ENCODE measurements at places on chromosomes 7 and 10.

DNA sequence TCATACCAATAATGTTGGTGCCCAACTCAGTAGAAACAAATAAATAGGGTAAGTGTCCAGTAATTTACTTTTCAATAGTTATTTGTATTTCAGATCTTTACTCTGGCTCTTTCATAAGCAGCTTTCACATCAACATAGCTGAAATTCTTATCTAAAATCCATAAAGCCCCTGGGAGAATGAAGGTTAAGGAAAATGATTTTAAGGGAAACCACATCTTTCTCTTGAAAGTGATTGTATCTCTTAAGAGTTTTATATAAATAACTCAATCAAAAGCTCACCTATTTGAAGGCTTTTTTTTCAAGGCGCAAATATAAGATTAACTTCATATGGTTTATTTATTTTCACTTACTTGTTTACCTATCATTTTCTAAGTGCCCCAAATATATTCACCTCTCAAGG, 324.4 kb downstream of the HGF start:
- no peak for DNase-seq

DNA sequence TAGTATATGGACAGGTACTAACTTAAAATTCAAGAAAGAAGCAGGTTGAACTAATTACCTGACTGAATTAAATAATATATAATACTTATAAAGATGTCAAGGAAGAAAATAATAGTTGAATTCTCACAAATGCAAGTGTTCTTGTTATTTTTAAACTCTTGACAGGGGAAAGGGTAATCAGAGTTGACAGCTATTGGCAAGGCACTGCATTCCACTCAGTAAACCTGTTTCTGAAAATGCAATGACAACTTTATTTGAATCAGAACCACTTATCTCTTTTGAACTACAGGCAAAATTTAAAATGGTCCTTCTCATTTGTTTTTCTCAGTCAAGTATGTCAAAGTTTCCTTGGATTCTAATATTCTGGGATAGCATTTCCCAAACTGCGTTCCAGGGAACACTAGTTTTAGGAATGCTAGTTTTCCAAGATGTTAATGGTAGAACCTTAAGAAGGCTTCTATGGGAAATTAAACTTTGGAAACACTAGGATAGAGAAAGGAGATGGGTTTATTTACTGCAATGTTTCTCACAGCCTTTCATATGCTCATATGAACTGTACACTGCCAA, 103.7 kb upstream of the LRRN3 start:
- no peak for DNase-seq

GRCh38 chr7:30879139-30880124, 32.2 kb upstream of the AQP1 start:
- DNase-seq: no peak

DNA sequence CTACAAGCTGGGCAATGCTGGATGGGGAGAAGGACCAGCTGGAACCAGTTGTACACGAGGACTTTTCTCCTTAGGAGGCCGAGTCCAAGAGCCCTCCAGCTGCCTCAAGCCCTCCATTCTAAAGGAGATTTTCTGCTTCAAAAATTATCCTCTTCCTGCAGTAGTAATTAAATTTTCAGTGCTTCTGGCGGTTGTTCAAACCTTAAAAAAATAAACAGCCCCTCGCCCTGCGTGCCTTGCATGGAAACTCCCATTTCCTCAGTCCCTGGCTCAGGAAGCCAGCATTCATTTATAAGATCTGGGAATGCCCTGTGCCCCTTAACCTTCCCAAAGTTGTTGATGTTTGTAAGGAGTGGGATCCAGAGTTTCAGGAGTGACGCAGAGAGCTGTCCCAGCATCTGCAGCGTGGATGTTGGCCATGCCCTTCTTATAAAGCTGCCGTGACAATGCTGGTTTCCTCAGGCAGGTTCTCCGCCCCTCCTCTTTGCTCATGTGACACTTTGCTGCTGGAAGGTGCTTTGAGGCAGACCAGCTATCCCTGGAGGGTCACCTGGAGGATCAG, 24.0 kb upstream of the ACTR3B start:
- peak; percentile 49 for DNase-seq

DNA sequence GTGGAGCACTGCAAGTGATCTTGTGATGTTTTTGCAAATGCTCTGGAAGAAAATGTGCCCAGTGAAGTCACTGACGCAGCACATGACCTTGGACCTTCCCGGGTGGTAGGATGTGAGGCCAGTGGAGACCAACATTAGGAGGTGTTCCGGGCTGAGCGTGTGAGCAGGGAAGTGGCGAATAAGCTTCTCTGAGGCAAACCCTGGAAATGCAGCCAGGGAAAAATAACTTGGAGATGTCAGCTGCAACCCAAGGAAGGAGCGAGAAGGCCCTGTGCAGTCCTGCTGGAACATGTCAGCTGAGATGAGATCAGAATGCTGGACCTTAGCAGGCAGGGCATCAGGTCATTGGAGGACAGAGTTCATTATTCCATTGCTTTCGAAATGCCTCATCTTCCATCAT, 18.6 kb upstream of the SDK1 start:
- DNase-seq: no peak

DNA sequence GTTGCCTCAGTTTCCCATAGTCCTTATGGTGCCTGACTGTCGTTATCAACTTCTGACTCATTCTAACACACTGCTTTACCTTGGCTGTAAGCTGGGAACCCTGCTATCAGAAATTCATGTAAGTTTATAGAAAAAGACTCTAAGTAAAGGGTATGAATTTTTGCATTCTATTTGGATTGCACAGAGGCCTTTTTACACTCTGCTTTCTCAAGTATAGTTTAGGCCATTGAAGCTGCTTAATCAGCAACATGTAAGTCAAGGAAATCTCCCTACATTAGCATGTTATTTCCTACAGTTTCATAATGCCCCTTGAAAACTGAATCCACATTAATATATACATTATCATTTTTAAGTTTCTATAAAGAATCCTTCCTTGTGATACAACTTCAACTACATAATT, 17.1 kb upstream of the ITGB8 start:
- DNase-seq: no peak

GRCh38 chr7:150384406-150385301, 5.5 kb downstream of the ZNF775 start:
- DNase-seq: no peak

GRCh38 chr7:105689067-105689819, 108.0 kb upstream of the EFCAB10 start:
- no peak for DNase-seq

DNA sequence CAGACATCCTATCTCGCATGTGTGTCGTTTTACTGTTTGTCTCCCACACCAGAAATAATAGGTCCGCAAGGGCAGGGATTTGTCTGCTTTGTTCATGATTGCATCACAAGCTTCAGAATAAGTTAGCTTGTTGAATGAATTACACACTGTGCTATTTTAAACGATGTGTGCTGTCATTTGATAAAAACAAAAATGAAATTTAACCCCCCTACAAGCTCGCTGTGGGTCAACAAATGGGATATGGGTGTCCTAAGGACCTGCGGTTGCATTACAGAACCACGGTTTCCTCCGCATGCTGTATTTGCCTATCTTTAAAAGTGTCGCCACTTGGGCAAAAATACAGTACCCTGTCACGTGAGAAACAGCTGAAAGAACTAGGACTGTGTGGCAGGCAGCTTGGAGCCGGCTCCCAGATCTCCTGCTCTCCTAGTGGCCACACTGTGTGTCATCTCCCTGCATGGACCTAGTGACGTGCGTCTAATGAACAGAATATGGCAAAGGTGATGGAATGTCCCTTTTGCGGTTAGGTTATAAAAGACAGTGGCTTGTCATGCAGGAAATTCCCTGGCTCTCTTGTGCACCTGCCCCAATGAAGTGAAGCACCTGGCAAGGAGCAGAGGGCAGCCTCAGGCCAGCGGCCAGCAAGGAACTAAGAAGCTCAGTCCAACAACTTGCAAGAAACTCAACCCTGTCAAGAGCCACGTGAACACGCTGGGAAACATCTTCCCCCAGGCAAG, 32.9 kb upstream of the CRYGN start:
- no peak for DNase-seq

DNA sequence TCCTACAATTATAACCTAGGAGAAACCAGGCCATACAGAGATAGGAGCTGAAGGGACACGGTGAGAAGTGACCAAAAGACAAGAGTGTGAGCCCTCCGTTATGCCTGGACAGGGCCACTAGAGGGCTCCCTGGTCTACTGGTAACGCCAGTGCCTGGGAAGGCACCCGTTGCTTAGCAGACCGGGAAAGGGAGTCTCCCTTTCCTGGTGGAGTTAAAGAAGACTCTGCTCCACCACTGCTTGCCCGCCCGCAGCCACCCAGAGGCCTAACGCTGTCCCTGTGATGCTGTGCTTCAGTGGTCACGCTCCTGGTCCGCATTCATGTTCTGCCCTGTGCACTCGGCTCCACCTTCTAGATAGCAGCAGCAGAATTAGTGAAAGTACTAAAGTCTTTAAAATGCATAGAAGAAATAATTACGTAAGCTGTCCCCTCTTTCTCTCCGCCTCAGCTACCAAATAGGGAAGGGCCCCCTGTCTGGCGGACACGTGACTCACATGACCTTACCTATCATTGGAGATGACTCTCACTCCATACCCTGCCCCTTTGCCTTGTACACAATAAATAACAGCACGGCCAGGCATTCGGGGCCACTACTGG, 34.8 kb downstream of the GRID2IP start:
- DNase-seq: peak; percentile 91

GRCh38 chr7:159030490-159031134, 114.1 kb downstream of the VIPR2 start:
- peak; percentile 54 for DNase-seq

DNA sequence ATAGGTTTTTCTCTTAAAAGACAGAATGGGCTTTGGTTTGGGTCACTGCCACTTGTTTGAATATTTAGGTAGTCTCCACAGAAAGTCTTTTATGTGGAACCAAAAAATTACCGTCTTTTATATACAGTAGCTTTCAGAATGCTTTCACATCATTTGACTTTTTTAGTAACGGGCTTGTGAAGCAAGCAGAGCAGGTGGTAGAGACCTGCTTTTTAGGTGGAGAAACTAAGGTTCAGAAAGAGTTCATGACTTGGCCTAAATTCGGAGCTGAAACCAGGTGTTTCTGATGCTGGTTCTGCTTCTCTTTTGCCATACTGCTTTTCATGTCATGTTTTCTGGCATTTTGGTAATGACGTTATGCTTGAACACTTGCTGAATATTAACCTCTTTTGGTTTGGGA, 36.3 kb downstream of the GARS1 start:
- DNase-seq: no peak

DNA sequence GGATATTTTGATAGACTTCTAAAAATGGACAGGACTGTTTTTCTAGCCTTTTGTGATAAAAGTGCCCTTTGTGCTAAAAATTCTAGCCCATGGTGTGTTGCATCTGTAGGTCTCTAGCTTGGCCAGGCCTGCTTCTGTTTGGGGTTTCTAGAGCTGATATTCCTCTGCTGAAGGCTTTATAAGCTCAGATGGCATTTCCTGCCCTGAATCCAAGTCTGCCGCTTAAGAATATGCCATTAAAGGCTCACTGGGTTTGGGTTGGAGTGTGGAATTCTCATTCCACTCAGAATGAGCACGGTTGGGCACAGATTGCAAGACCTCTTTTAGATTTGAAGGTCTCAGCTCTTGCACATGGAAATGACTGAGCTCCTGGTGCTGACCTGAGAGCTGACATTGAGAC, 49.4 kb upstream of the IGFBP3 start:
- no peak for DNase-seq

DNA sequence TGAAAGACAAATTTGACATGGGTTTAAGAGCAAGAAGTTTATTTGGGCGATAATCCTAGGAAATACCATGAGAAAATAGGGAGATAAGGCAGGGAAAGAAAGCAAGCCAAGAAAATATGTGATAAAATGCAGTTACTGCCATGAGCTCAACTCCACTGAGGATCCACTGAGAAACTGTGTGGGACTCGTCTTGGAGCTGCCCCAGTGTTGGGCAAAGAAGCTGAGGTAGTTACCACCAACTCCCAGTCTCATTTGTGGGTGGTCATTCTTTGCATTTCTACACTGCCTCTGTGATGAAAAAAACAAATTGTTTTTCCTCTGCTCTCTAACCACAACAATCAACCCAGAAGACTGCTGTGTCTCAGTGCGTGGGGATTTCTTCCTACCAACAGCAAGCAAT, 498.2 kb downstream of the PLXDC2 start:
- DNase-seq: no peak

DNA sequence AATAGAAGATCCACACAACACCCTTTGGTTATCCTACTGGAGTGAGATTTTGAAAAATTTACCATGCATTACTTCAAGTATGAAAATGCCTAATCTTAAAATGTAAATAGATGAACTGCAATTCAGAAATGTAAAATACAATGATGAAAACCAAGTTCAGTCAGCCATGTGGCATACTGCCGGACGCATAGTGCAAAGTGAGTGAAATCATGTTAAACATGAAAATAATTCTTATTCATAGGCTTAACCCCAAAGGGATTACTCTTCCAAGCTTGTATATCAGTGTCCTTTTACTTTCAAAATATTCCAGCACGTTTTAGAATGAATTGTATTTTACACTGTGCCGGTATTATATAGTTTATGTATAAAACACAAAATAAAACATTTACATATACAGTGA, 99.8 kb downstream of the THSD7A start:
- DNase-seq: no peak

- DNase-seq: no peak
These were observed 132.1 kb upstream of the IMMP2L start for GRCh38 chr7:111694376-111694775.

- no peak for DNase-seq
These were observed 74.5 kb downstream of the BMPER start for GRCh38 chr7:33979807-33980355.

DNA sequence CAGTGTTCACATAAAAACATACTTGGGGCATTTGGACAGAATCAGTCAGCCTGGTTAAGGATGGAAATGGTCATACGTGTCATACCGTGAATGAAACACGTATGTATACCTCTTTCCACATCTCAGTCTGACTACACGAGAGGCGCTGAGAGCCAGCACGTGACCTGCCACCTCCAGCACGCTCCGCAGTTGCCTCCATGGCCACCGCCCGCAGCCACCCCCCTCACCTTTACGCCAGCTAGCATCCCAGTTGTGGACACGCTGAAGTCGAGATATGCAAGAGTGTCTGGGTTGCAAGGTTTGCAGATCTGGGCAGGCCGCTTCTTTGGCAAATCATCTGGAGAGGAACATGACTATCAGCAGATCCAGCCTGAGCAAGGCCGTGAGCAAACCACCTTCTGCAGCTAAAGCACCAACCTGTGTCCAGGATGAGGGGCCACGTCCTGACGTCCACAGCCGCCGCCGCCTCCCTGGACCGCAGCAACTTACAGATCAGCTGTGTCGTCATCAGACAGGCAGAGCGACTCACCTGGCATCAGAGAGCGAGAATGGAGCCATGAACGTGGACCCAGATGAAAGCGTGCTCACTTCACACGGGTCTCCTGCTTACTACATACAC, 209.4 kb downstream of the ZMYND11 start:
- DNase-seq: no peak

GRCh38 chr10:79119306-79119705, 50.5 kb downstream of the ZMIZ1 start:
- DNase-seq: no peak

GRCh38 chr10:35784751-35785150, 142.7 kb upstream of the FZD8 start:
- no peak for DNase-seq
